ENCODE measurements at places on chromosomes 5 and 9.
A peak's percentile ranks its signal among the peaks of the same experiment; 100 is the strongest.

GRCh38 chr9:32590898-32591297 is 17.9 kb upstream of the NDUFB6 start:
- H3K27me3 ChIP-seq, result peaks cover 19% of the 10 kb centered on the region
- H3K27ac ChIP-seq, result no peak overlapping the region
- no peaks in the 10 kb centered on the region for H3K4me1 ChIP-seq
- H3K4me3 ChIP-seq, result no peak overlapping the region

DNA sequence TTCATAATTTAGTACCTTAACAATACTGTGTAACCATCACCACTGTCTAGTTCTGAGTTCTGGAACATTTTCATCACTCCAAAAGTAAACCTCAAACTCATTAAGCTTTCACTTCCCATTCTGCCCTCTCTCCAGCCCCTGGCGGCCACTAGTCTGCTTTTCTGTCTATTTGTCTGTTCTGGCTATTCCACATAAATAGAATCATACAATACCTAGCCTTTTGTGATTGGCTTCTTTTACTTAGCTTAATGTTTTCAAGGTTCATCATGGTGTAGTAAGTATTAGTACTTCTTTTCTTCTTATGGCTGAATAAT is 138.7 kb downstream of the RAPGEF6 start:
- H3K4me3 ChIP-seq, result no peak overlapping the region
- no peaks in the 10 kb centered on the region for H3K27me3 ChIP-seq
- H3K4me1 ChIP-seq, result no peaks in the 10 kb centered on the region
- DNase-seq, result no peak

GRCh38 chr5:172531704-172532026 is 77.3 kb upstream of the SH3PXD2B start:
- H3K36me3 ChIP-seq, result no peaks in the 10 kb centered on the region
- peaks cover 28% of the 10 kb centered on the region for H3K4me1 ChIP-seq
- no peak overlapping the region for H3K4me3 ChIP-seq
- no peaks in the 10 kb centered on the region for H3K27me3 ChIP-seq

- no peak overlapping the region for H3K27ac ChIP-seq
- no peaks in the 10 kb centered on the region for H3K36me3 ChIP-seq
- no peaks in the 10 kb centered on the region for H3K4me1 ChIP-seq
- H3K27me3 ChIP-seq, result no peaks in the 10 kb centered on the region
- H3K4me3 ChIP-seq, result no peak overlapping the region
These were observed 2016.6 kb downstream of the MAT2B start for GRCh38 chr5:165521816-165522610.

DNA sequence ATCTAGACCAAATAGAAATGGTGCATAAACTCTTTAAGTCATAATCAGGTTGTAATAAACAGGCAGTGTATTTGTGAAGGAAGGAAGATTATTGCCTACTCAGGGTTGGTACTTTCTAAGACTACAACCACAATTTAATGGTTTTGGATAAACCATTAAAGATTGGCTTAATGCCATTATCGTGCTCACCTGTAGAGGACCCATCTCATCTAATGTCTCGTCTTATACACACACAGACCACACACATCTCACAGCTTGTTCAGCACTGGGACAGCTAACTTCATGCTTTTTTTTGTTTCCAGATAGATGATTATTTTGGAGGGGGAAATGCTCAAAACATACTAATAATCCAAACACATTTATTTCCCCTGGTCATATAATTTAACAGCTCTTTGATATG is 175.7 kb upstream of the SLC12A2 start:
- H3K36me3 ChIP-seq, result no peaks in the 10 kb centered on the region
- no peaks in the 10 kb centered on the region for H3K4me1 ChIP-seq
- no peaks in the 10 kb centered on the region for H3K27me3 ChIP-seq
- no peak for DNase-seq

- no peaks in the 10 kb centered on the region for H3K27me3 ChIP-seq
- no peak overlapping the region for H3K4me3 ChIP-seq
- H3K4me1 ChIP-seq, result peaks cover 22% of the 10 kb centered on the region
- no peaks in the 10 kb centered on the region for H3K36me3 ChIP-seq
- no peak overlapping the region for H3K27ac ChIP-seq
- no peak for DNase-seq
These were observed 60.6 kb downstream of the DRD1 start for GRCh38 chr5:175383350-175383749.

DNA sequence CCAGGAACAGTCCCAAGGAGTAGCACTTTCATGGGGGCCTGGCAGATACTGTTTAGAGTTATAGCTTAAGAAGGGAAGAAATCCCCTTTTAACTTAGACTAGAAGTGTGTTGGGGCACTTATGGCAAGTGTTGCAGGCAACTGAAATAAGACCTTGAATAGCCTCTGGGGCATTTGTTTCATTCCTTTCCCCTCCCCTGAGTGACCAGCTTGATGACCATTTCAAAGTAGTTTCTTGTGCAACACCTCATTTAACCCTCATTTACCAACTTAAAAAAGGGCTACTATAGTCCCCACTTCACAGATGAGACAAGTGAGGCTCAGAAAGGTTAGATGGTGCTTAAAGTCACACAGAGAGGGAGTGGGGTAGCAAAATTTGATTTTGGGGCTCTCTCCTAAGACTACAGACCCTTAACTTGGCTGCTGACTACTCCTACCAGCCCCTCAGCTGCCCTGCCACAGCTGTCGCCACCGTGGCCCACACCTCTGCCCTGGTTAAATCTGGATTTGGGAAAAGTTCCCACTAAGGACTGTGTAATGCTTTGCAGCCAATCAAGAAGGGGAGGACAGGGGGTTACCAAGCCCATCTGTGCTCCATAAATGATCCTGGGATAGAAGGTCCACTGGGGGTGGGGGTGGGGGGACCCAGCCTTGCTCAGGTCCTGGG is 5.5 kb downstream of the PDLIM4 start:
- no peak overlapping the region for H3K4me3 ChIP-seq
- no peaks in the 10 kb centered on the region for H3K27me3 ChIP-seq
- peaks cover 68% of the 10 kb centered on the region for H3K4me1 ChIP-seq
- peaks cover 68% of the 10 kb centered on the region for H3K36me3 ChIP-seq
- no peak overlapping the region for H3K27ac ChIP-seq

- H3K4me1 ChIP-seq, result no peaks in the 10 kb centered on the region
- H3K36me3 ChIP-seq, result no peaks in the 10 kb centered on the region
- no peaks in the 10 kb centered on the region for H3K27me3 ChIP-seq
- H3K27ac ChIP-seq, result no peak overlapping the region
- no peak for DNase-seq
These were observed 69.6 kb downstream of the CHSY3 start for GRCh38 chr5:129973716-129974426.

- H3K27me3 ChIP-seq, result no peaks in the 10 kb centered on the region
- no peaks in the 10 kb centered on the region for H3K4me1 ChIP-seq
- no peaks in the 10 kb centered on the region for H3K36me3 ChIP-seq
- no peak overlapping the region for H3K4me3 ChIP-seq
These were observed 2.0 kb upstream of the GARNL3 start for GRCh38 chr9:127262602-127263001.

- no peak overlapping the region for H3K27ac ChIP-seq
- H3K36me3 ChIP-seq, result no peaks in the 10 kb centered on the region
- H3K27me3 ChIP-seq, result no peaks in the 10 kb centered on the region
- H3K4me3 ChIP-seq, result no peak overlapping the region
These were observed 551.6 kb upstream of the C9orf72 start for GRCh38 chr9:28124917-28125316.

GRCh38 chr5:97075649-97076048 is 66.8 kb downstream of the LIX1 start:
- H3K4me1 ChIP-seq, result no peaks in the 10 kb centered on the region
- no peak overlapping the region for H3K4me3 ChIP-seq
- no peaks in the 10 kb centered on the region for H3K36me3 ChIP-seq

DNA sequence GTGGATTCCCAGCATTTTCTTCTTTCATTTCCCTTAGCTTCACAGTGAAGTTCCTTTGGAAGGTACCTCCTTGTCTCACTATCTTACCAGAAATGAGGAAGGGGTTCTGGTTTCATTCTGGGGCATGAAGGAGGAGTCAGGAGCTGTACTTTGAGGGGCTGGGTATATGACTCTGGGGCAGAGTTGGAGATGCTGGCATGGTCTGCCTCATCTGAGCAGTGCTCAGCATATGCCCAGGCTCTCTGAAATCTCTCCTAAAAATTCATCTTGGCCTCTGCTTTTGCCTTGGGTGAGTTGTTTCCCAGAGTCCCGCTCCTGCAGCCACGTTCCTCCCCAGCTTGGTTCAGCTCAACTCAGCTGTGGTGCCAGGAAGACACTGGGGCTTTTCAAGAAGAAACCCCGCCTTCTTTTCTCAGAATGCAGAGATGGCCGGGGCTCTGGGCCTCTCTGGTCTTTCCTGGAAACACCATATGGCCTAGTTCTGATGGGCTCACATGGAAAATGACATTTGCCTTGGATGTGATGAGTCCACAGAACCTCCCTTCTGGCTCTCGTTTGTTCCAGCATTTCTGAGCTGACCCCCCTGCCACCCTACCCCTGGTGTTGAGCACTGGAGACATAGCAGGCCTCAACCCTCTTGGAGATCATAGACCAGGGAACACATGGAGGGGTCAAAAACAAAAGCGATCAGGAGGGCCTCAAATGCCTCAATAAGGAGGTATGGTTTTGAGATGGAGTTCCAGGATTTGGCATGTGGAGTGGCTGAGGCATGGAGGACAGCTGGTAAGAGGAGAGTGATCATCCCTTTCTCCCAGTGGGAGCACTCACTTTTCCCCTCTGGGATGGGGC is 12.0 kb upstream of the TGFBR1 start:
- H3K36me3 ChIP-seq, result no peaks in the 10 kb centered on the region
- no peaks in the 10 kb centered on the region for H3K27me3 ChIP-seq
- H3K4me3 ChIP-seq, result no peak overlapping the region
- H3K4me1 ChIP-seq, result no peaks in the 10 kb centered on the region
- H3K27ac ChIP-seq, result no peak overlapping the region

DNA sequence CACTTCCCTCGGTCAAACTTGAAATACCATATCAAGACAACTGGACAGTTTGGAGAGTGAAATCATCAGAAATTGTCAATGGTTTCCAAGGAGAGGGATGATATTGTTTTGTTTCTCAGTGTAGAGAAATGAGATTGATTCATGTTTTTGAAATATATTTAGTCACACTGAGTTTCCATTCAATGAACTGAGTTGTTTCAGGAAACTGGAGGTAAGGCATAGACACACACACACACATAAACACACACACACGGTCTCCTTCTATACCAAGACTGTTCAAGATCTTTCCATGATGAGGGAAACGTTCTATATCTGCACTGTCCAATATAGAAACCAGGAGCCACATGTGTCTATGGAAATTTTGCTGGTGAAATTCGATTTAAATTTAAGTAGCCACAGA is 182.8 kb downstream of the PTTG1 start:
- H3K27me3 ChIP-seq, result no peaks in the 10 kb centered on the region
- H3K36me3 ChIP-seq, result no peaks in the 10 kb centered on the region
- H3K4me3 ChIP-seq, result no peak overlapping the region
- H3K27ac ChIP-seq, result no peak overlapping the region
- no peak for DNase-seq
- H3K4me1 ChIP-seq, result peaks cover 7% of the 10 kb centered on the region

DNA sequence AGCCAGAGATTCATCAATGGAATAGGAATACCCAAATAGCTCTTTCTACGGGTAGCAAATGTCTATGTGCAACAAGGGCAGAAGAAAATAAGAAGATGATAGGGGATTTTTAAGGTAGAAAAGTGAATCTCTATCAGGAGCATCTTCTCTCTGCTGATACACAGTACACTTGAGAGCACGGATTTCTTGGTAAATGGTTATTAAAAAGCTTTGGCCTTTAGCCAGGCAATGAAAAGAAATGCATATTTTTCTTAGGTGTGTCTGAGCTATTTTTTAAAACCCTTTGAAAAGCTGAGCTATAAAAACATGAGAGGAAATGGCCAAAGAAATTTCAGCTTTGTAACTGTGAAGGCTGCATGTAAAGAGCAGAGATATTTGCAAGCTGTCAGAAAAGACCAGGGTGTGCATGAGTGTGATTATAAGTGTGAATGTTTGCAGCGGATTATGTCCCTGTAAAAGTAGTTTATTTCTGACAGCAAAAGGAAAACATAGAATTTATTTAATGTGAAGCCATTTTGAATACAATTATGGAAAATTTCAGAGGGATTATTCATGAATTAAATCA is 487.1 kb upstream of the PIK3R1 start:
- H3K27me3 ChIP-seq, result no peaks in the 10 kb centered on the region
- DNase-seq, result no peak
- H3K4me1 ChIP-seq, result peaks cover 13% of the 10 kb centered on the region
- H3K4me3 ChIP-seq, result no peak overlapping the region
- no peak overlapping the region for H3K27ac ChIP-seq

GRCh38 chr5:12204761-12205160 is 300.5 kb upstream of the CTNND2 start:
- no peaks in the 10 kb centered on the region for H3K4me1 ChIP-seq
- no peak overlapping the region for H3K27ac ChIP-seq
- DNase-seq, result no peak
- no peaks in the 10 kb centered on the region for H3K36me3 ChIP-seq

DNA sequence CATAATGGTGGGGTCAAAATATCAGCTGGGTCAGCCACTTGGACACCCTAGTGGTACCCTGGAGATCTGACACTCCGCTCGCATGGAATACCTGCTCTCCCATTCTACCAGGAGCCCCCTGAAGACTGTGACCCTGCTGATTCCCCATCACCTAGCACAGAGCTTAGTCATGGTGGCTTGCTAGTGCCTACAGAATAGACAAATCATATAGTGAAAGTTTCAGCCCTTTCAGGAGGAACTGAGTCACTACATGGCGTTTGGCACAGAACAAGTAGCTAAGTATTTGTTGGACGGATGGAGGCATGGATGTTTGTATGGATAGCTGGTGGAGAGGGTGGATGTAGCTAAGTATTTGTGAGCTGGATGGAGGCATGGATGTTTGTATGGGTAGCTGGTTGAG is 65.3 kb downstream of the LMX1B start:
- H3K27ac ChIP-seq, result no peak overlapping the region
- H3K4me1 ChIP-seq, result peaks cover 7% of the 10 kb centered on the region
- H3K36me3 ChIP-seq, result no peaks in the 10 kb centered on the region

DNA sequence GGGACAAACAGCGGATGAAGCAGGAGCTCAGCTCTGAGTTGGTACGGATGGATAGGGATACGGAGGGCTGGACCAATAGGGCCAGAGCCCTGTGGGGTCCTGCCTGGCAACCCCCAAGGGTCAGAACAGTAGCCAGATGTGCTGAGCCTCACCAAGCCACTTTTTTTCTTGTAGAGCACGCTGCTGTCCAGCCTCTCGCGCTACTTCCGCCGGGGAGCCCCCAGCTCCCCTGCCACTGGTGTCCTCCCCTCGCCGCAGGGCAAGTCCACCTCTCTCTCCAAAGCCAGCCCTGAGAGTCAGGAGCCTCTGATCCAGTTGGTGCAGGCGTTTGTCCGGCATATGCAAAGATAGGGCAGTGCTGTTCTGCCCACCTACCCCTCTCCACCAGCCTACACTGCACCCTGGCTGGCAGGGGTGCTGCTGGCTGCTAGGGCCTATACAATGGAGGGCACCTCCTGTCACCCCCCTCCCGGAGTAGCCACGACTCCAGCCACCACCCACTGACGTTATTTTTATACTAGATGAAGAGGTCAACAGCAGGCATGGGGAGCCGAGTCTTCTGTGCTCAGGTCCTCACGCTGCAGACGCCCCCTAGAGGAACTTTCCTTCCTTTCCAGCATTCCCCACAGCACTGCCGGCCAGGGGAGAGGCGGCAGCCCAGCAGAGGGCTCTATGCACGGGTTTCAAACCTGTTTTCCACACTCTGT is 21.6 kb downstream of the SH3GLB2 start:
- no peak for DNase-seq
- H3K4me3 ChIP-seq, result no peak overlapping the region
- H3K27ac ChIP-seq, result peak overlapping the region; percentile 67
- peaks cover 100% of the 10 kb centered on the region for H3K36me3 ChIP-seq

Measured in esophagus squamous epithelium (tissue), 5 donors.